Suppressor macrophage treated with lipopolysaccharide for 1 hour (primary cell): ENCODE measurements at places on chromosomes 4 and X.

DNA sequence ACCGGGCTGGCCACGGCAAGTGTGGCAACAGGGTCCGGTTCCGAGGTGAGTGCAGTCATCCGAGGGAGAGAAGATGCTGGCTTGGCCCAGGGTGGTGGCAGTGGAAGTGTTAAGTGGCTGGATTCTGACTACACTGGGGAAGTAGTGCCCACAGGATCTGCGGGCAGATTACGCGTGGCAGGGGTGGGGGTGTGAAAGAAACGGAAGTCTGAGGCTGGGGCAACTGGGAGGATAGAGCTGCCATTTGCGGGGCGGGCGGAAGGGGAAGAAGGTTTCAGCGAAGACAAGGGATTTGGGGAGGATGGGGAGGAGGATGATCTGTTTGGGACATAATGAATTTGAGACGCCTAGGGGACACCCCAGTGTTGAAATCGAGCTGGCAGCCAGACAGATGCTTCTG lies 5.3 kb downstream of the RS1 start:
- DNase-seq: peak; percentile 59

- peak; percentile 85 for DNase-seq
Measured at GRCh38 chrX:48937054-48937907, 18.5 kb upstream of the PIM2 start.

- no peak for DNase-seq
Measured at GRCh38 chrX:109535578-109535977, 1.1 kb upstream of the NXT2 start.

- no peak for DNase-seq
Measured at GRCh38 chr4:153997516-153997915, 208.6 kb upstream of the SFRP2 start.

- DNase-seq: no peak
Measured at GRCh38 chr4:181853881-181854511, 389.2 kb upstream of the TENM3 start.

DNA sequence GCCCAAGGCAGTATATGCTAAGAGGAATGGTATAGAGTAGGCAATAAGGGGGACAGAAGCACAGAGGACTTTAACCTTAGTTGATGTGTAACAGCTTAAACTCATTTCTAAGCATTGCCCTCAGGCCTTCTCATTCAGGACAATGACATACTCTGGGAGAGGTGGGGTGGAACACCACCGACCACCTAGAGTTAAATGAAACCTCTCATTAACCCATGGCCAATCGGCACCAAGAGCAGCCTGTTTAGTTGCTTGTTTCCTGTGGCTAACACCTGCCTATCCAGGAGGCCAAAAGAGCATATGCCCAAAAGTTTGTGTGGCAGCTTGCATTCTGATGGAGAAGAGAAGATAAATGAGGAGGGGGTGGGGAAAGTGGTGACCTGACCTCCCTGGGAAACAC lies 88.7 kb upstream of the PLAC1 start:
- no peak for DNase-seq

DNA sequence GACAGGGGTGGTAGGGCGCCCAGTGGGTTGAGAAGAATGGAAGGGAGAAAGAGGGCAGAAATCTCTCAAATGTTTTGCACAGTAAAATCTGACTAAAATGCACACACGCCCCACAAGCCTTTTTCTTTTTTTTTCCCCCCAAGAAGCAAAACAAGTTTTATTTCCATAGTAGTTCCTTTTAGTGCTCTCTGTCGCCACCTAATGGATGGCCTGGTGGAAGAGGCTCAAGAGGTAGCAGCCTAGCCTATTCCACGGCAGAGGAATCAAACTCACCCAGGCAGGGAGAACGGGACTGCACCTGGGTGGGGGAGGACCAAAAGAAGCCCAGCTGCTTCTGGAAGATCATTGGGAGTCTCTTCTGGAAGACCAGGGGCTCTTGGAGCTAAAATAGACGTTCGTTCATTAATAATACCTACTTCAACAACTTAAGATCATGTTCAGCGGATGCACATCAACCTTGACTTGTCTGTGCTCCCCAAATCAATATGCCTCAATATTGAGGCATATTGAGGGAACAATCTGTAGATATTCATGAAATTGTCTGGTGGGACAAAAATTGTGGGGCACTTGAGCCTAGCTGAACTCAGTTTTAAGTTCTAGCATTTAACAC lies 31.6 kb upstream of the IRAK1 start:
- DNase-seq: peak; percentile 79

- no peak for DNase-seq
Measured at GRCh38 chr4:86834901-86835300, 14.3 kb downstream of the SLC10A6 start.

DNA sequence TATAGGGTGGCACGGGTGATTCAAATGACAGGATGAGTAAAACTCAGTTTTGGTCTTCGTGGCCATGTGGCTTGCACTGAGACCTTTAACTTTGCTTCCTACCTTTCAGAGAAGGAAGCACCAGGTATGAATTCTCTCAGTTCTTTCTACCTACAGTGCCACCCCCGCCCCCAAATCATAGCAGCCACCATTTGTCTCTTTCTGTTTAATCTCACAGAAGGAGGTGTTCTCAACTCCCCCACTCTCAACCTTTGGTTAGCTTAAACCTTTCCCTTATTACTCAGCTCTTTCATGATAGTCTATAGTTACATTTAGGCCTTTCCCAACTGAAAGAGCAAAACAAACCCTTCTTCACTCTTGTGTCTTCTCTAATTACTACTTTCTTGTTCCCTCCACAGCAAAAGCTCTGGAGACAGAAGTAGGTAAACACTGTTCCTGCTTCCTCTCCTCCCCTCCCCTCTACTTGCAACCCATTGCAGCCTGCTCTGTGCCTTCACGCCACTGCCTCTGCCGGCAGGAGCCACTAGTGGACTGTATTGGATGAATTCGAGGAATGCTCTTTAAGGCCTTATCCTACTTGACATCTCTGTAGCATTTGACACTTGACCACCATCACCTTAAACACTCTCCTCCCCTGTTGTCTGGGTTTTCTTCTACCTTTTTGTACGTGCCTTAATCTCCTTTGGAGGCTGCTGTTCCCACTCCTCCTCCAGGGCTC lies 123.7 kb downstream of the AFF1 start:
- peak; percentile 48 for DNase-seq

DNA sequence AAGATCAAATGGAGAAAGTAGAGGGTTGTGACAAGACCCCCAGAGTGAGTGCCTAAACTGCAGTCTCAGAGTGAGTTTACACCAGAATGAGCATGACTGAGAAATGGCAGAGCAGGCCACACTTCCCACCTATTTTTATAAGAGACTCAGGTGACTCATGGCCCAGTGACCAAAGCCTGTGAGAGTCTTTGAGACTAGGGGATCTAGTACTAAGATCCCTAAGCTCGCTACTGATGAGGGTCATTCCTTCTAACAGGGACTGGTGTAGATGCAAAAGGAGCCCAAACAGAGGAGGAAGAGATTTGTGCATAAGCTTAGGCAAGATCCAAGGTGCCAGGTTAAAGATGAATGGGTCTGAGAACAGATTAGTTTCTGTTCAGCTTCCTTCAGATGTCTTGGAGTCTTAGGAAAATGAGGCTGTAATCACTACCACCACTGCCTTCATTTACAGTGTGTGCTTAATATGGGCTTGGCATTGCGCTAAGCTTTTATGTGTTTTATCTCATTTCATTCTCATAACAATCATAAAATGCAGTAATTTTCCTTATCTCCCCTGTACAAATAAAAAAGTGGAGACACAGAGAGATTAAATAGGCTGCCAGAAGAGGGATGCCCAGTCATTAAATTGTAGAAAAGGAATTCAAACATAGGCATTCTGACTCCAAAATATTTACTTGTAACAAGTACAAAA lies 62.8 kb downstream of the RWDD4 start:
- DNase-seq: no peak

GRCh38 chrX:139739138-139739537 lies 31.2 kb upstream of the MCF2 start:
- DNase-seq: no peak

DNA sequence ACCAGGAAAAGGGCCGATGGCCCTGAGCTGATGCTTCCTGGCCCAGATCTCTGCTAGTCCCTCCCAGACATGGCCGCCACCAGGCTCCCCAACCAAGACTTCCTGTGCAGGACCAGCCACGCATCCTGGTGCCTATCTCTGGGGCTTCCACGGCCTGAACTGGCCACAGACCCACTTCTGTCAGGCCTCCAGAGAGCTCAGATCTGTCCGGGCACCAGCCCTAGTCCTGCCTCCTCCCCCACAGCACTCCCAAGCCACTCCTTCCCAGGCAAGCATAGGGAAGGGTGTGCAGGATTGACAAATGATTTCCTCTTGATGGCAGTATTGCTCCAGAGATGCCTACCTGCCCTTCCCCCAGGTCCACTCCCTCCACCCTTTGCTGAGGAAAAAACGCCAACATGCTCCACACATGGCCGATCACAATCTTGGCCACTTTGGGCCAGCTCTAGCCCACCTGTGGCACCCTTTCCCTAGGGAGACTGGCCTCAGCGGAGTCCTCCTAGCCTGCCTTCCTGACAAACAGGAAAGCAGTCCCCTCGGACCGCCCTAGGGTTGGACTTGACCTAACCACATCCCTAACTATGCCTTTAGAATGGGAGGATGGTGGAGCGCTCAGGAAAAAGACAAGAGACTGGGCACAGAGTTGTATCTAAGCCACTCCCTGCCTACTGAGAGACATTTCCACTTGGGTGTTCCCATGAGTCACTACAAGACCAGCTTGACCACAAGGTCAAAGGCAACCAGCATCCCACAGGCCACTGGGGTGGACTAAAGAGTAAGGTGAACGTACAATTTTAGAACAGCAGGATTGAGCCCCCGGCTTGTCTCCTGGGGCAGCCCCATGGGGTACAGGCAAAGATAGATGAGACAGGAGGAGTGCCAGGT lies 277.5 kb upstream of the AGTR2 start:
- no peak for DNase-seq

GRCh38 chrX:22272613-22273012 lies at the start of gene CBLL2:
CBLL2 (plus strand) TSS chrX:22272913; CDS start chrX:22272992, 79 bp downstream.
- DNase-seq: no peak

GRCh38 chr4:96316776-96317175 lies 476.9 kb downstream of the PDHA2 start:
- no peak for DNase-seq

DNA sequence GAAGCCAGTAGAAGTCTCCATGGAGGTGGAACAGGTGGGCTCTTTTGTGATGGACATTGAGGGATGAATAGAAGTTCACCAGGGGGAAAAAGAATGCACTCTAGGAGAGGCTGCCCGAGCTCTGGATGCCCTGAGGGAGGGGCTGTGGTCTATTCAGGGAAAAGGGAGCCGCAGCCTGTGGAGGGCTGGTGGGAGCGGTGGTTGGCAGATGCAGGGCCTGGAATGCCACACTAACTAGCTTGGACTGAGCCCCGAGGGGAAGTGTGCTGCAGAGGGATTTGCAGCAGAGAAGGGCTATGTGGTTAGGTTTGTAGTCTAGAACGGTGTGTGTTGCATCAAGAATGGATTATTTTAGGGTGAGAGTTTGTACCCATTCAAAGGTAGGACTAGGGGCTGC lies 29.5 kb upstream of the PSAPL1 start:
- no peak for DNase-seq

- no peak for DNase-seq
Measured at GRCh38 chr4:114136069-114136468, 156.6 kb upstream of the ARSJ start.

GRCh38 chrX:133045986-133046385 lies 50.9 kb downstream of the USP26 start:
- DNase-seq: no peak

- DNase-seq: peak; percentile 95
Measured at GRCh38 chr4:76208005-76208765, 5.4 kb downstream of the SCARB2 start.

- DNase-seq: no peak
Measured at GRCh38 chr4:122710434-122711308, 21.8 kb upstream of the BBS12 start.

DNA sequence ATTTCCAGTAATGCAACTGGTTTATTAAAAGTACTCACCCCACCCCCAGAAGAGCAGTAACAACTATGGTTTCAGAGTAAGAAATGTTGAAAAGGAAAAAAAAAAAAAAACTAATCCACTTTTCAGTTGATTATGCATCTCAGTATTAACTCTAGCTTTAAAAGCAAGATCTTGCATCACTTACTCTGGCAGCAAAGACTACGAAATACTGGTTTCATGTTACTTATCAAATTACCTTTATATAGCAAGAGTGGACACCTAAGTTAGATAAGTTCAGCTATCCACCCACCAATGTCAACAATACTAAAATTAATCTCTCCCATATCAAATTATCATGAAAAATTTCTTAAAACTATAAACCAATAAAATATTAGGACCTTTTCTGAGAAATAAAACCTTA lies 105.0 kb downstream of the ABCB7 start:
- no peak for DNase-seq

DNA sequence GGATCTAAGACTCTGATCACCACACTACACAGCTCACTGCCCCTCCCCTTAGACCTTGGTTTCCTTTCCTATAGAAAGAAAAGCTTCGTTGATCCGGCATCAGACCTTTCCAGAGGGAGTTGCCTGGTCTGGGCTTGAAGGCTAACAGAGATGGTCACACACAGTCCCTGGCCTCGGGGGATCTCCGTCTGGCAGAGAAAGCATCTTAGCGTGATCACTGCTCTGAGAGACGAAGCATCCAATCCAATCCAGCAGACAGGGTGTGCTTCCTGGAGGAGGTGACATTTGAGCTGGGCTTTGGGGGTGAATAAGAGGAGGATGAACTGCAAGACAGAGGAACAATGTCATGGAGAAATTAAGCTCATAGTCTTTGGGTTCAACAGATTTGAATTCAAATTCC lies 49.5 kb downstream of the HTRA3 start:
- no peak for DNase-seq

GRCh38 chr4:104502471-104502870 lies 7.8 kb upstream of the CXXC4 start:
- no peak for DNase-seq

GRCh38 chr4:53935780-53936179 lies 128.6 kb downstream of the CHIC2 start:
- no peak for DNase-seq

DNA sequence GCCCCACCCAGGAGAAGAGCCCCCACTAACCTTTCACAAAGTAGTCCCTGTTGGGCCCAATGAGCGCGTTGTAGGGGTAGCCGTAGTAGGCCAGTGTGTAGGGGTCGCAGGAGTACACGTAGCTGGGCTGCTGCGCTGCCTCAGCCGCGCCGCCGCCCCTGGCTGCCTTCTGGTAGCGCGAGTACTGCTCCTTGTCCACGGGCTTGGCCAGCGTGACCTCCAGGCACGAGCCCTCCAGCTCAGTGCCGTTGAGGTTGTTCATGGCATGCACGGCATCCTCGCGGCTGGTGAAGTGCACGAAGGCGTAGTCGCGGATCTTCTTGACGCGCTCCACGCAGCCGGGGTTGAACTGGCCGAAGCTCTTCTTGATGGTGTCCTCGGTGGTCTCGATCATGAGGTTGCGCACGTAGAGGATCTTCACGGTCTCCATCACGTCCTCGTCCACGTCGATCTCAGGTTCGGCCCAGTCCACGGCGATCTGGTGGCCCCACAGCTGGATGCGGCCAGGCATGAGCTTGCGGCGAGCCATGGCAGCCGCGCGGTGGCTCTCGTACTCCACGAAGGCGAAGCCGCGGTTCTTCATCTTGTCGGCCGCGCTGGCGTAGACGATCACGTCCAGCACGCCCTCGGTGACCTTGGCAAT lies 102.7 kb downstream of the CHRNA9 start:
- DNase-seq: no peak

- no peak for DNase-seq
Measured at GRCh38 chr4:165027762-165028402, 3.9 kb upstream of the TRIM60 start.

- no peak for DNase-seq
Measured at GRCh38 chrX:50168241-50168687, 32.5 kb downstream of the AKAP4 start.

GRCh38 chr4:152771741-152772533 lies 7.6 kb downstream of the TIGD4 start:
- DNase-seq: peak; percentile 56
